ENCODE measurements at places on chromosomes 4 and X. TPM values are rescaled to one million over a fixed set of nuclear protein-coding genes. Genes with fewer than 3 reads are reported as not detected.

KIAA1210 gene
- not detected for total RNA-seq

KLHL34 gene
- not detected for total RNA-seq

TTC29 gene
- total RNA-seq: not detected

DCAF12L1 gene
- not detected for total RNA-seq

DMP1 gene
- total RNA-seq: not detected

SPRY1 gene
- 2.4 TPM for total RNA-seq

VSIG4 gene
- not detected for total RNA-seq

REELD1 gene
- total RNA-seq: not detected

ZNF711 gene
- 0.74 TPM for total RNA-seq

TLR10 gene
- not detected for total RNA-seq

Measured in A549 treated with GW870086 at 1 μM for 4 hours (cell line).